ENCODE measurements at places on chromosomes 7 and 10. TPM values are rescaled to one million over a fixed set of nuclear protein-coding genes. Genes with fewer than 3 reads are reported as not detected.

- no peak for DNase-seq
Measured at GRCh38 chr10:59536167-59537014, 173.3 kb downstream of the SLC16A9 start.

- DNase-seq: no peak
Measured at GRCh38 chr10:100100651-100101184, 19.0 kb upstream of the CPN1 start.

GRCh38 chr7:16409777-16410176, 11.6 kb downstream of the CRPPA start:
- DNase-seq: no peak

- DNase-seq: no peak
Measured at GRCh38 chr7:133412942-133413341, 160.1 kb downstream of the EXOC4 start.

DNA sequence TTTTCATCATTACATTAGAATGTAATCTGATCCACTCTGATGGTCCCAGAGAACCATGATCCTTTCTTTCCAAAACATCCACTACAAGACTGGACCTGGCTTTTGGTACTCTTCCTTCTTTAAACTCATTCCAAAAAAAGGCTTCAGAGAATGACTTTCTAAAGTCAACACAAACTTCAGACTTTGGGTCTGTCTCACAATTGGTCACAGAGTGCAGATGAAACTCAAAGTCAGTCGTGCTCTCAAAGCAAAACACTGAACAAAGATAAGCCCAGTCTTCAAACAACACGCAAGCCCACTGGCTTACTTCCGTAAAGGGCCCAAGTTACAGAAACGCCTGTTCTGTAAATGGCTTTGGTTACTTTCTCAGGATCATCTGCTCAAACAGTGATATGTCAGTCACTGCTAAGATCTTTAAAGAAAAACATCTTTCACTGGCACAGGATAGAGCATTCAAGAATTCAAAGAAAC, 250.9 kb upstream of the MKLN1 start:
- no peak for DNase-seq

- DNase-seq: no peak
Measured at GRCh38 chr7:103972779-103973434, 16.6 kb downstream of the RELN start.

DNA sequence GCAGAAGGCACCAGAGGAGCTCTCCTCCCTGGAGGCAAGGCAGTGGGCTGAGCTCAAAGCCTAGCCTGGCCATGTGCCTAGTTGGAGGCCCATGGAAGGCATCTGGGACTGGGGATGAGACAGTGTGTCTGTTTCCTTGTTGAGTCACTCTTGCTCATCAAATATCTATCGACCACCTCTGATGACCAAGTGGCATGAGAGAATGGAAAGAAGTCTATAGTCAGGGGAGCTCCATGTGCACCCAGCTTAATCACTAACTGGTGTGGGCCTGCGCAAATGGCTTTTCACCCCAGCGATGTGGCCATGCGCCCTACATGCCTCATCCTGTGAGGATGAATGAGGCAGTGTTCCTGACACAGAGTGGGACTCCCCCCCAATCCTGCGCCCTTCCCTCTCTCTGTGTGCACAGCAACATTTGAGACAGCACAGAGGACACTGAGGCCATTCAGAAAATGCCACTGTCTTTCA, 229.9 kb downstream of the RPS24 start:
- no peak for DNase-seq

GRCh38 chr10:42783181-42783549, 570 bp downstream of the BMS1 start:
- no peak for DNase-seq

DNA sequence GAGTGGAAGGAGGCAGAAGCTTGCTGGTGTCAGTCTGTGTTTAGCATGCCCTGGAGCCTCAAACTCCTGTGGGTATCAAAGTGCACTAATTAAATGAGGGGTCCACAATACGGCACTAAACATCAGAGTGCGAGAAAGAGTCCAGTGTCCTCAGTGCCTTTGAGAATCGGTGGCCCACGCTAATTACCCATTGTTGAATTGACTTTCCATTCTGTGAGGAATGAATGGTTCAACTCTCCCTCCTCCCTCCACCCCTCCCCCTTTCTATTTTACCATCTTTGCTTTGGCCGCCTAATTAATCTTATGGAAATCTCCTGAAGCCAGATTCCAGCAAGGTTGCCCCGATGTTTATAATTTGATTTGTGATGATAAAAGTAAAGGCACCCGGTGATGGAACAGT, 217.8 kb downstream of the TFEC start:
- no peak for DNase-seq

GRCh38 chr10:98168147-98168546, 33.7 kb downstream of the R3HCC1L start:
- DNase-seq: no peak

- DNase-seq: peak; percentile 69
Measured at GRCh38 chr10:4283846-4284610, 499.0 kb upstream of the KLF6 start.

DNA sequence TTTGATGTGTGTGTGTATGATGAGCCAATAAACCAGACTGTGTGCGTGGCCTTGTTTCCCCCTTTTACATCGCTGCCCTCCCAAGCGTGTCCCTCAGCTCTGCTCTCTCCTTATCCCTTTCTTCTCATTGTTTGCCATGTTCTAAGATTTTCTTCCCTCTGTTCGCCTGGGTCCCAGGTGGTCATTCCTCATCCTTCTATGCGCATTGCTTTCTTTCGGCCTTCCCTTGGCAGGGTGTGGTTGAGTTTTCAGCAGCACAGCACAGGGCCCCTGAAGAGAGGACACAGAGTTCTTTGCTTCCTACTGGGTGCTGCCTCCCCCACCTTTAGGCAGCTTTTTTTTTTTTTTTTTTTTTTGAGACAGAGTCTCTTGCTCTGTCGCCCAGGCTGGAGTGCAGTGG, 23.1 kb downstream of the GBX1 start:
- no peak for DNase-seq

- no peak for DNase-seq
Measured at GRCh38 chr7:29976266-29976665, 13.3 kb downstream of the SCRN1 start.

GRCh38 chr7:103387242-103387641, 39.8 kb downstream of the PSMC2 start:
- no peak for DNase-seq

GRCh38 chr7:33107136-33108066, 1.8 kb downstream of the RP9 start:
- DNase-seq: no peak

DNA sequence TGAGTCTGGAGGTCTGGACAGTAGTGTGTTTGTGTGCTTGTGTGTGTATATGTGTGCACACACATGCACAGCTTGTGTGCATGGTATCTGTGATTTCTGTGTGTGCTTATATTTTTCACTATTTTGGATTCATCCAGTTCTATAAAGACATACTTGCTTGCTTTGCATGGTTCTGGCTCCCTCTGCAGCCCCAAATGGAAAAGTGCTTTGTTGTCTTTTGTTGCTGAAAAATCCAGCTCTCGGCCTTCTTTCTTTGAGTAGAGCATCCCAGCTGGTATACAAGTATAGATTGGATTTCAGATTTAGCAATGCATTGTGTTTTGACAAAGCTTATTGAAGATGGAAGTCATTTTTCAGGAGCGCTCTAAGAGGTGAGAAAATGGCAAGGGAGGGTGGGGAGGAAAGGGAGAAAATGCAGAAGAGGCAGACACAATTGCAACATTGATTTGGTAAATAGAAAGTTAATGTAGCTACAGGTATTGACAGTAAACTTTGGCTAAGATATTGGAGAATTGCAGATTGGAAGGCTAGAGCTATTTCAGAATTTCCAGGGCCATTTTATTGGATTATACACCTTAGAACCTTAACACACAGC, 333.9 kb downstream of the AUTS2 start:
- DNase-seq: no peak

DNA sequence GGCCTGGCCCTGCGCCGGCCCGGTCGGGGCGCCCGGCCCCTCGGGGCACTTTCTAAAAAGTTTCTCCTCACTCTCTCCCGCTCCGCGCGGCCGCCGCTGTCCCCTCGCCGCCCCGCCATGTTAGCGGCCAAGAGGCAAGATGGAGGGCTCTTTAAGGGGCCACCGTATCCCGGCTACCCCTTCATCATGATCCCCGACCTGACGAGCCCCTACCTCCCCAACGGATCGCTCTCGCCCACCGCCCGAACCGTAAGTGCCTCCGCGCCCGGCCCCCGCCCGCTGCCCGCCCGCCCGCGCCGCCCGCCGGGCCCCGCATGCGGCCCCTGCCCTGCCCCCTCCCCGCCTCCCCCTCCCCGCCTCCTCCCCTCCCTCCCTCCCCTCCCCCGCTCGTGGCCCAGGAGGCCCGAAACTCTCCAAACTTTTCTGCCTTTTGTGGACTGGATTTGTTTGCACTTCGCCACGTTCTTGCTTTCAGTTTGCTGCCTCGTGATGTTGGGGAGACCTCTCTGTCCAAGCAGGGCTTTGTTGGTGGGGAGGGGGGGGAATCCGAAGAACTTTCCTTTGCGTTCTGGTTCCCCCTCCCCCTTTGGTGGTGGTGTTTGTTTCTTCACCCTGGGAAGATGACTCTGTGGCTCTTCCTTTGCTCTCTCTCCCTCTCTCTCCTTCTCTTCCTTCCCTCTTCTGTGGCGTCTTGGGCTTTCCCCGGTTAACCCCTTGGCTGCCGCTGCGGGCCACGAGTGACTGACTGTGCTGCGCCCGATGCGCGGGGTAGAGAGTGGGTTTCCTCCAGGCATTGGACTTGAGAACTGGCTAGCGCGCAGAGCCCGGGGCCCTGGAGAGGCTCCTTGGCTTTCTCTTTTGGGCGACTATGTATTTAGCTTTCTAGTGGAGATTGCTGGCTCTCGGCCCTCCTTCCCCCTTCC, 1.6 kb downstream of the TCF7L2 start:
- peak; percentile 84 for DNase-seq

DNA sequence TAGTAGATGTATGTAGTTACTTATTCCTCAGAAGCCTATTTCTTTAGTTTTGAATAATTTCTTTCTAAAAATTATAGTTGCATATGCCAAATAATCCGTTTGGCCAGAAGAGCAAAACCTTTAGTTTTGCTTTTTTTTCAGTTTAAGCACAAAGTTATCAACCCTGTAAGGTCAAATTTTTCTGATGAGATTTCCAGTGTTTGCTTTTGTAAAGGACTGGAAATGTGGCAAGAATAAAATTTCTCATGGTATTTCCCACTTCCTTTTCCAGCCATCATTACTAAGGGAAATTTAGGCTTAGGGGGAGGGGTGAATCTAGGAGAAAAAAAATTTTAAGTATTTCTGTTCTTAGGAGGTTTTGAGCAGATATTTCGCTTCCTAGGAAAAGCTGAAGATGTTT, 7.6 kb downstream of the CALD1 start:
- no peak for DNase-seq

DNA sequence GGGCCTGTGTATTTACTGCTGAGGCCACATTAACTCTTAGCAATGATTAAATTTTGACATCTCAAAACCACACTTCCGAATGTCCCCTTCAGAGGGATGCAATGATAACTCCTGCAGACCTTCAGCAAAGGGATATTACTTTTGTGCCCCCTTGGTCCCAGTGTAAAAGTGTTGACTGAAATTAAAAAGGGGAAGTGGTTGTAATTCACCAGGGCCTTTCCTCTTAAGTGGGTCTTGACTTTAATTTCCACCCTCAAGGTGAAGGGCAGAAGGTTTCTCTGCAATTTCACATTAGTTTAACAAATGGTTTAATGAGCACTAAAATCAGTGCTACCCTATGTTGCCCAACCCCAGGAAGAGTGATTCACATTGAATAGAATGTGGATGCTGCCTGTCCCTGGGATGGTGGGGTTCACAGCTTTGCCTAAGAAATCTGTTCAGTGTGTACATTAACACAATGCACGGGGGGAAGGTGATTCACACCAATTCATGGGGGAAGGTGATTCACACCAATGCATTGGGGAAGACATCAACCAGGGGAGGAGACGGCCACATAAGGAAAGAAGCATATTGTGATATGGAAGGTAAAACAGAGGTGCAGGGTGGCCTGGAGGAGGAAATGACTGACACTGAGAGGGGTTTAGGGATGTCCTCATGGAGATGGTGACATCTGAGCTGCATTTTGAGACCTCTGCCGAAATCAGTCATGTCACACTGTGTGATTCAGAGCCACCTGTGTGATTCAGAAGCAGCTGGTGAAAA, 19.4 kb upstream of the TNS3 start:
- DNase-seq: no peak

- peak; percentile 10 for DNase-seq
Measured at GRCh38 chr10:132297526-132297925, 10.2 kb downstream of the STK32C start.

DNA sequence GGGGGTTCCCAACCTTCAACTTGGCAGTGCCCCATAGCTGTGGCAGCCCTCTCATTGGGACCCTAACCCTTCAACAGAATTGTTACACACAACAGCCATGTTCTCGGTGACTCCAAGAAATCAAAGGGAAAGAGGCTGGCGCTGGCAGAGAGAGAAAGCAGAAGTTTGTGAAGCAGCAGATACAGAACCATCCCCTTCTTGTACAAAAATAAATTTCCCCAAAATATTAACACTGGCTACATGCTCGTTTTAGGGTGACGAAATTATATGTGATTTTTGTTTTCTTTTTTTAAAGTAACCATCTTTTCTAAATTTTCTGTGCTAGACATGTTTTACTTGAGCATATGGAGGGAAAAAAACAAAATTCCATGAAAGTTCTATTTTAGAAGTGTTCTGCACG, 45.2 kb upstream of the SAMD8 start:
- DNase-seq: peak; percentile 7

GRCh38 chr7:158351481-158351880, 236.1 kb downstream of the PTPRN2 start:
- no peak for DNase-seq

- no peak for DNase-seq
Measured at GRCh38 chr7:98027342-98028033, 37.5 kb upstream of the OCM2 start.

DNA sequence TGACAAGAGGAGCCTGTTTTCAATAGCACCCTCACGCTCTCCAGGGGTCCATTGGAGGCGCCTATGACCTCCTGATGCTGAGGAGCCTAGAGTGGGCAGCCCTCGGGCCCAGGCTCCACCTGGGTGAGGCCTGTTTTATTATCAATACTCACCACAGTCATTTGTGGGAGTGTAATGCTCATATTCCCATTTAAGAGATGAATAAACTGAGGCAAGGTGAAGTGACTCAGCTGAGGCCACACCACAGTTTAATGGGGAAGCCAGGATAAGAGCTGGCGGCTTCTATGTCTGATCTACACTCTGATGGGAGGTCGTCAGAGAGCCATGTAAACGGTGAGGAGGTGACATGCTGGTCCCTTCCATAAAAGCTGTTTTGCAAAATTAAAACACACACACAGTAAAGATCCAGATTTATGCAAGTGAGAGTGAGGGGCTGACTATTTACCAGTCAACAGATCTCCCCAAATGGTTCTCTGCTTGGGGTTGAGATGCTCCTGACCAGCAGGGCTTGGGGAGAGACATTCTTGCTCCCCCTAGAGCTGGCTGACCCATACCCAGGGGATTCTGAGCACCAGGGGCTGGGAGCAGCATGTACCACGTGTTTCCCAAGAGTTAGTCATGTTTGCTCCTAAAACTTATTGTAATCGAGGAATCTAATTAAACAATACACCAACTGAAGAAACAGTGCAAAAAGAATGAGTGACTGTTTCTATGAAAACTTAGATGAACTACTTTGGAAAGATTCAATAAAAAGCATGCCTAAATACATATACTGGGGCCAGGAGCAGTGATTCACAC, 81.0 kb upstream of the INSIG1 start:
- DNase-seq: peak; percentile 37

The RAPGEF5 gene
- 68.1 TPM for total RNA-seq

The CPA2 gene
- total RNA-seq: 0.72 TPM

The ARID5B gene
- total RNA-seq: 143 TPM

The PCLO gene
- total RNA-seq: 0.52 TPM

The ZNF425 gene
- 1.3 TPM for total RNA-seq

The CDH23 gene
- 7.5 TPM for total RNA-seq

The NXPH1 gene
- total RNA-seq: not detected

Measured in aorta (tissue), 5 donors.